AG08396 (cell line): ENCODE measurements at places on chromosomes 7 and 10.
A peak's percentile ranks its signal among the peaks of the same experiment; 100 is the strongest.

GRCh38 chr10:7527468-7527867, 116.6 kb upstream of the SFMBT2 start:
- DNase-seq, result no peak

- DNase-seq, result no peak
These were observed 4.0 kb upstream of the TMEM270 start for GRCh38 chr7:73856941-73857340.

DNA sequence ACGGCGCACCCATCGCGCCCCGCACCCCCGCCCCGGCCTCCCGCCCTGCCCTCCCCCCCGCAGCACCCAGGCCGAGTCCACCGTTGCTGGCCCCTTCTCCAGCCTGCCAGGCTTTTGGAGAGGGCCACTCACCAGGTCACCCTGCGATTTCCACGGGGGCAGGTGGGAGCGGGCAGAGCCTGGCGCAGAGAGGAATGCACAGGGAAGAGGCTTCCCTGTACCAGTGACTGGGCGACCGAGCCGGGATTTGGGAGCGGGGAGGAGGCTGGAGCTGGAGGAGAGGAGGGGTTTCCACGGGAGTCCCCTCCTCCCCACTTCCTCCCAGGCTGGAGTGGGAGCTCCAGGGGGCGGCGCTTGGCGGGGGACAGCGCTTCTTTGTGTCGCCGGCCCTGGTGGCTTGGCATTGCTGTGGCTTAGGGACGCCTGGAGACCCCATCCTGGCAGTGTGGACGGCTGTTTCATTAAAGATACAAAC, 19.3 kb downstream of the TCAF1 start:
- DNase-seq, result peak; percentile 77

DNA sequence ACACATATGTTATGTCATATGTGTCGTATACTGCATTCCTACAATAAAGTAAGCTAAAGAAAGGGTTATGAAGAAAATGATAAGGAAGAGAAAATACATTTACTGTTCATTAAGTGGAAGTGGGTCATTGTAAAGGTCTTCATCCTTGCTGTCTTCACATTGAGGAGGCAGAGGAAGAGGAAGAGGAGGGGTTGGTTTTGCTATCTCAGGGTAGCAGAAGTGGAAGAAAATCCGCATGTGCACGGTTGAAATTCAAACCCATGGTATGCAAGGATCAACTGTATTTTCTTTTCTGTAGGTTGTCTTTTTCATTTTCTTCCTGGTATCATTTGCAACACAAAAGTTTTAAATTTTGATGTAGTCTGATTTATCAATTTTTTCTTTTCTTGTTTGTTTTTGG, 6.3 kb downstream of the PLEKHA8 start:
- DNase-seq, result no peak

- DNase-seq, result no peak
These were observed 27.2 kb downstream of the WDFY4 start for GRCh38 chr10:48711830-48712229.

DNA sequence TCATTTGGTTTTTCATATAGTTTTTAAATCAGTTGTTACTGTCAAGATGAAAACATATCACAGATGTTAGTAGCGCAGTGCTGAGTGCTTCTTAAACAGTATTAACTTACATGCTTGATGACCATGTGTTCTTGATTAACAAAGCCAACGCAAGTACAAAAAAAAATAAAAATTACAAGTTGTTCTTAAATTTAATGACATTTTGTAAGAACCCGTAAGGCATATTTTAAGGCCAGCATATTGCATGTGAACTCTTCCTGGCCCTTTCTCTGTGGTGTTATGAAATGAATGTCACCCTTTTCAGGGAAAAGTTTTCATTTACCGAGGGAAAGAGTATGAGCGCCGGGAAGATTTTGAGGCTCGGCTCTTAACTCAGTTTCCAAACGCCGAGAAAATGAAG, 140.4 kb upstream of the NPS start:
- DNase-seq, result no peak

DNA sequence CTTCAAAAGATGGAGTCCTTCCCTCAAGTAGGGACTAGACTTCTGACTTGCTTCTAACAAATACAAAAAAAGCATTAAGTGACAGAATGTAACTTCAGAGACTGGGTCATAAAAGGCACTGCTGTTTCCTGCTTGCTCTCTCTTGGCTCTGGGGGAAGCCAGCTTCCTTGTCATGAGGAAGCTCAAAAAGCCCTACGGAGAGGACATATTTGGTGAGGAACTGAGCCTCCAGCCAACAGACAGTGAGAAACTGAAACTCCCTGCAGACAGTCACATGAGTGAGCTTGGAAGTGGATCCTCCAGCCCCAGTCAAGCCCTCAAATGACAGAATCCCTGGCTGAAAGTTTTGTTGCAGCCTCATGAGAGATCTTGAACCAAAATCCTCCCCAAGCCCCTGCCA, 26.3 kb upstream of the SLC35G1 start:
- DNase-seq, result no peak

DNA sequence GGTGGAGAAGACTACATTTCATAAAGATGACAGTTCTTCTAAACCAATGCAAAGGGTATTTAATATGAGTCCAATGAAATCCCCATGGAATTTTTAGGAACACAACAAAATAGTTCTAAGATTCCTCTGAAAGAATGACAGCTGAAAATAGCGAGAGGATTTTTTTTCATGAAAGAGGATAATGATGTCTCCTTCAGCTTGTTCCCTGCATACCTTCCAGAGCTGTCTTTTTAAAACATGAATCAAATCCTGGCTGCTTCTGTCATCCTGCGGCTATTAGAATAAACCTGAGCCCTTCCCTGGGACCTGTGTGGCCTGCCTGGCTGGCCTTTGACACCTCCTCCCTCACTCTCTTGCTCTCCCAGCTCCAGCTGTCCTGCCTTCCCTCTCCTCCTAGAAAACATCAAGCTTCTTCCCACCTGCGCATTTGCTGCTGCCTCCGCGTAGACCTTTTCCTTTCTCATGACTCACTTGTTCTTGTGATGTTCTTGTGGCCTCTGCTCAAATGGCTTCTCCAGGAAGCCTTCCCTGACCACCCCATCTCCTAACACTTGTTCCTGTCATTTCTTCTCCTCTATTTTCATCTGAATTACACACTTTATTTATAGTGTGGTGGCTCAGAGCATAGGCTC, 57.4 kb downstream of the EEPD1 start:
- no peak for DNase-seq

GRCh38 chr7:43956027-43956426, 29.8 kb downstream of the UBE2D4 start:
- no peak for DNase-seq

DNA sequence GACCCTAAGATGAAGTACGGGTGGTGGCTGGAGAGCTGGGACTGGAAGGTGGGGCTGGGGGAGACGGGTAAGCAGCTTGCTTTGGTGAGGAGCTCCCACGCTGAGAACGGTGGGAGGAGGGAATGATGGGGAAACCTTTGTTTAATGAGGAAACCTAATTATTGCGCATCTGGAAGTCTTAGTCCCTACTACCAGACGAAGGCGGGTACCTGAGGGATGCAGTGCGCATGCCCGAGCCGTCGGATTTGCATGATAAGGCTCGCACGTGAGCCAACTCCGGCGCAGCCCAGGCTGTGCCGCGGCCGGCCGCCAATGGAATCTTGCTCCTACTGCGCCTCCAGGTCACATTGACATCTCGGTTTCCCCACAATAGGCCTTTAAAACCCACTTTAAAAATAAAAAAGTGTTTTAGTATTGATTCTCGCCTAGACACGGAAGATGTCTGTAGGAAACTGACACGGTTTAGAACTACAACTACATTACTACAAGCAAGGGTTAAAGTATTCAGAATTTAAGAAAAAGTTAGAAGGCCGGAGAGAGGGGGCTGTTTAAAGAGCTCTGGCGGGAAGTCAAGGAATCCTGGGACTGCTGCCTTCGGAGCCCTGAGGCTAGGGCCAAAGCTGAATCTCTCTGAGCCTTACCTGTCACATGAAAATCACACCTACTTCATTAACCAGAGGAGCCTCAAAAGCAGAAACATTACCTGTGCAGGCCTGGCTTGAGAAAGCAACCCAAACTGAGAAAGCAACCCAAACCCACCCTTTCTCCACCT, 12.1 kb upstream of the DLX6 start:
- no peak for DNase-seq

DNA sequence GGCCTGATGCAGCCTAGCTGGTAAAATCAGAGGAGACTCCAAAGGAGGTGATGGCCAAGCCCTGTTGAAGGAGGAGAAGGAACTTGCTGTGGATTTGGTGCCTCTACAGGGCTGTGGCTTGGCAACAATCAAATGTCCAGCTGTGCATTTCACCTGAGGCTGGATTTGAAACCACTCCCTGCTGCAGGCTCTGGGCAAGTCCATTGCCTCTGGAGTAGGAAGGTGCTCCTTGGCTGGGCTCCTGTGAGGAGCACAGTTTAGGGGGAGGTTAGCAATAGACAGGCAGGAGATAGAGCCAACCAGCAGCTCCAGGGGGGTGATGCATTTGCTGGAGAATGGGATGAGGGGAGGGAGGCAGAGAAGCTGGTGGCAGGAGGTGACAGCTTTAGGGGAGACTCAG, 26.5 kb downstream of the CDH23 start:
- DNase-seq, result no peak

DNA sequence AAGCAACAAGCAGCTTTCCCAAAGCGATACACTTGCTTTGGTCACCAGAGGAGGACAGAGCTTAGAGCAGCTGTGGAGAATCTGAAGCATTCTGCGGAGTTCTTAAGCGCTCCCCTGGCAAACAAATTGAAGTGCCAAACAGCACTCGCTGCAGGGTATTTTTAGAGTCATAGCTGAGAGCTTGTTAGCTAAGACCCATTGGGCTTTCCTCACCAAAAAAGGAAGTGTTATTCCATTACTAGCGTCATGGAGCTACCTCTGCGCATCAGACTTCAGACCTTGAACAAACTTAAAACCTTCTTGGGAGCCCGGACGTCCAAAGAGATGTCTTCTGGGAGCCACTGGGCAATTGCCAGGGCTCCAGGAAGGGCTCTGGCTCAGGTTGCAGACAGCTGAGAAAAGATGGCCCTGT, 23.2 kb upstream of the BMPR1A start:
- peak; percentile 26 for DNase-seq
